ENCODE measurements at places on chromosomes 4 and X. TPM values are rescaled to one million over a fixed set of nuclear protein-coding genes. Genes with fewer than 3 reads are reported as not detected.

Gene HEPH
- 26.2 TPM for total RNA-seq

Gene INTS6L
- total RNA-seq: 2.3 TPM

GRCh38 chrX:108270739-108271396 lies 167.4 kb downstream of the COL4A6 start:
- no peak overlapping the region for H3K27ac ChIP-seq
- no peaks in the 10 kb centered on the region for H3K4me1 ChIP-seq
- no peaks in the 10 kb centered on the region for H3K27me3 ChIP-seq
- H3K4me3 ChIP-seq: no peak overlapping the region
- DNase-seq: no peak

- no peak for DNase-seq
- H3K4me1 ChIP-seq: peaks cover 34% of the 10 kb centered on the region
- H3K27ac ChIP-seq: no peak overlapping the region
These were observed 49.5 kb downstream of the DCLK2 start for GRCh38 chr4:150127757-150128156.

Data from left ventricle myocardium inferior (tissue), 1 donor.